ENCODE measurements at places on chromosomes 5 and 9.

- DNase-seq, result peak; percentile 72
Observed at GRCh38 chr5:149371296-149371962, 7.7 kb downstream of the IL17B start.

GRCh38 chr9:126488310-126488709, 125.4 kb upstream of the LMX1B start:
- DNase-seq, result no peak

- DNase-seq, result no peak
Observed at GRCh38 chr5:107381189-107381856, 289.4 kb downstream of the EFNA5 start.

DNA sequence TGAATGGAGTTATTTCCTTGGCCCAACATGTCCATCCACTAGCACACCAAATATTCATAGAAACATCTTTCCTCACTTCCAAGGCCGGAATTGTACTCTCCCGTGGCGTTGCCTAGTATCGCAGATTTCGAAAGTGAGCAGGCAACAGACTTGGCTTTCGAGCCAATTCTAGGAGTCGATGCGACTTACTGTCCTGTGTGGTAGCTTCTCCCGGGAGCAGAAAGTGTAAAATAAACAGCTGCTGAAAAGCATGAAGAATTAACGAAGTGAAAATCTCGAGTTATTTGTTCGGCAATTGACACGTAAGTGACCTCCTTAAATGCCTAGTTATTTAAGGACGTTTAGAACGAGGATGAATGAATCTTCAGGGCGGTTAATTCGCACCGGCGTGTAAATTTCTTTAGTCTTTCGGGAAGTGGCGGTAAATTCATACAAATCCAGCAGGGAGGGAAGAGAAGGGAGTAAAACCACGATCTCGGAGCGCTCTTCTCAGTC, 449 bp upstream of the PCSK5 start:
- no peak for DNase-seq

DNA sequence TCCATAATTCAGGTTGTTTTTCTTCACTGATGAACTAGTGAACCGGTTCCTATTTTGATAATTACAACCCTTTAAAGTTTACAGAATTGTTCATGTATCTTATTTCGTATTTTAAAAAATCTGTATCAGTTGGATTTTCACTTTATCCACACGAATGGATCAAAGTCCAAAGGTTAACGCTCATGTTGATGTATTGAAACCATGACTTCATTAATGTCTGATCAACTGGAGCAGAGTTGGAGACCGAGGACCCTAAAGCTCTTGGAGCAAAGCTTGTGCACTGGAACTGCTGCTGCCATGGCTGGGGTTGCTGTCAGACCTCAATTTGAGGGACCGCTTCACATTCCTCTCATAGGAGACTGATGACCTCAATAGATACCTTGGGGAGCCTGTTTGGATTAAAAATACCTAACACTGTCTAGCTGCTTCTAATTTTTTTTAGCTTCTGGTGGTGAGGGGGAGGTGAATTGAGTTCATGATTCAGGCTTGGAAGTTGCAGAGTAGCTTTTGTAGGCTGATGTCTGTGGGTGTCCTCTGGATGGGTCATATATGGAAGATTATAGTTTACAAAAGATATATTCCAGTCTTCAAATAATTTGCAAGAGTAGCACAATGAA, 45.1 kb downstream of the KIAA1958 start:
- DNase-seq, result no peak

- DNase-seq, result no peak
Observed at GRCh38 chr9:9790216-9790872, 822.5 kb downstream of the PTPRD start.

DNA sequence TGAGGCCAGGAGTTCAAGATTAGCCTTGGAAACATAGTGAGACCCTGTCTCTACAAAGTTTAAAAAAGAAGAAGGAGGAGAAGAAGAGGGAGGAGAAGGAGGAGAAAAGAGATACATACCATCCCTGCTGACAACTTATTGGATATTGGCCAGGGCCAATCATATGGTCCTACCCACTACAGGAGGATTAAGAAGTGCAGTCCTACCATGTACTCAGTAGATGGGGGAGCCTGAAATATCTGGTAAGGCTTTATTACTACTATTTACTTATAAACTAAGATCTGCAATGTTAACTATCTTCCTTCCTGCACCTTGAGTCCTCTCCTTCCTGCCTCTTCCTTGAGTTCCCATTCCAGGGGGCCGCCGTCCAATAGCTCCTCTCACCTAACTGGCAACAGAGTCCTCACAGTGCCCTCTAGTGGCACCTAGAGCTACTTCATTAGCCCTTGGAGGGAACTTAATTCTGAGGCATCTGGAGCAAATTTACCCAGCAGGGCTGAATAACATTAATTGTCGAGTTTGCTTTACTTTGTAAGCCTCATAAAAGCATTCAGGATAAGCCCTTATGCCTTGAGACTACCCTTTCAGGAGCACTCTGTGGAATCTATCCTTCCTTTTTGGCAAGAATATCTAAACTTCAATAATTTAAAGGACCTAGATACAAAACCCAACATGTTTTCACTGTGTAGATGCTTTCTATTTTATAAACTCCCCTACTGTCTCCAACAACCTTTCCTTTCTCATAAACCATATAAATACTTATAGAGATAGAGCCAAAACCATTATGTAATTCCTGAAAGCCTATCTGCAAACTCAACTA, 39.1 kb upstream of the RANBP6 start:
- DNase-seq, result peak; percentile 70

DNA sequence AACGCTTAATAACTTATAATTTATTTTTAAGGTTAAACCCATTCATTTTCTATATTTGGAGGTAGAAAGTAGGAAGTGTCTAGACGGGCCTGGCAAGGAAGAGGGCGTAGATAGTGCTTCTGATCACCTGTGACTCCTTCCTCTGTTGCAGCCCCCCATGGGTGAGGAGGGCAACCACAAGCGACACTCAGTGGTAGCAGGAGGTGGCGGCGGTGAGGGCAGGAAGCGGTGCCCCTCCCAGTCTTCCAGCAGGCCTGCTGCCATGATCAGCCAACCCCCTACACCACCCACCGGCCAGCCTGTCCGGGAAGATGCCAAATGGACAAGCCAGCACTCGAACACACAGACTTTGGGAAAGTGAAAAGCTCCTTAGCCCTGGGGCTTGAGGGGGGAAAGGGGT, 36.7 kb downstream of the FAXDC2 start:
- DNase-seq, result no peak

DNA sequence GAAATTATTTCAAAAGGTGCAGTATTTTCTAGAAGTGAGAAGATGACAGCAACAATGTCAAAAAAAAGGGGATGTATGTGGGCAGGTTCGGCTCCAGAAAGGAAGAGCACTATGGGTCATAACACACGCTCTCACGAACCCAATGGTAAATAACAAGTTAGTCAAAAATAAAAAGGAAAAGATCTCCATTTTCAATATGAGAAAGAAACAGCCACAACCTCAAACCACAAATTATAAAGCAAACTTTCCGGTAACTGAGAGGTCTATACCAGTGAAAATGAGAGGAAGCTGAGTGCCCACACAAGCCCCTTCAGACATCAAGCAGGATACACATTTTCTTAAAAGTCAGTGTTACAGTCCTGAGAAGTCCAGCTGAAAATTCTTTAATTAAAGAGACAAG, 398.5 kb upstream of the RPS23 start:
- DNase-seq, result no peak

DNA sequence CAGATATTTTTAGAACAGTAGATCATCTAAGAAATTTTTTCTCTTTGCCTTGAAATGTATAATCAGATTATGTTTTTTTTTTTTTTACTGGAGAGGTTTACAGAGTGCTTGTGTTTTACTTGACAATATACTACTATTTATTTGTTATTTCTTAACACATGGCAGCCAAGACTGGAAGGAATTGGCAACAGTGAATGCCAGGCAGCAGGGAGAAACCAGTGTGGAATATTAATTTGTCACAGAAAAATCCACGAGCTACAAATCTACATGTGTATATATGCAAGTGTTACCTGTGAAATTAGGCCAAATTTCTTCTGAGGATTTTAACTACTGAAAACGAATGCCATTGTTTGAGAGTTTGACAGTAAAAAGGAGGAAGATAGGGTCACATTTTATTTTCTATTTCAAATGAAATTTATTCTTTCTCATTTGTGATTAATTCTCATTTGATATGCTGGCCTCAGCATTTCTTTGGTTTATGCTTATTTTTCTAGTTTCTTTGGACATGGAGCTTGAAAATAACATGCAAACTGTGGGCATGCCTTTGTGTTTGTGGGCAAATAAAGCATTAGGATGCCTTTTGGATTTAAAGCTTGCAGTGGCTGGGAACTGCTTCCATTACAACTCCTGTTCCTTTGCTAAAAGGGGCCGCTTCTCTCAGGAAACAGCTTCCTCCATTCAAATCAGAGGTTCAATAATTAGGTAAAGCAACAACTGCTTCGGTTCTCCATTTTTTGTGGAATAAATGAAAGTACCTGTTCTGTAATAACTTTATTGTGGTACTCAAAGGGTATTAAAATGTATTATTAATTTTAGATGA, 39.0 kb upstream of the ZFYVE16 start:
- no peak for DNase-seq

- DNase-seq, result peak; percentile 63
Observed at GRCh38 chr9:83981126-83981871, 694 bp downstream of the RMI1 start.

- DNase-seq, result no peak
Observed at GRCh38 chr5:37495210-37495609, 116.1 kb downstream of the WDR70 start.

- DNase-seq, result no peak
Observed at GRCh38 chr5:135269931-135270421, 129.1 kb downstream of the MACROH2A1 start.

- DNase-seq, result no peak
Observed at GRCh38 chr5:65184780-65185179, 296.9 kb downstream of the ADAMTS6 start.

DNA sequence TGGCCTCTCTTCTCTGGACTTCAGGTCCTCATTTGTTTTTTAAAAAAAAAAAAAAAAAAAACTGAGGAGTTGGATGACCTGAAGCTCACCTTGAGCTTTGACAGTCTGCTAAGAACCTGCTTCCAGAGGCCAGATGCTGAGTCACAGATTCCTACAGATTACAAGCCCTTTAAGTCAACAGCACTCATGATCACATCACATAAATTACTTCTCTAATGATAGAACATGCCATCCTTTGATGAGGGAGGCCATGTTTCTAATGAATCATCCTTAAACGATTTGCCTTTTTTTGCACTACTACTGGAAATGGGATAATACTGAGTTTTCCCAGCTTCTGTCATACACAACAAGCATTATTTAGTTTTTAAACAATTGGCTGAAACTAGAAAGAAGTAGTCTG, 34.2 kb upstream of the MYOT start:
- DNase-seq, result no peak

DNA sequence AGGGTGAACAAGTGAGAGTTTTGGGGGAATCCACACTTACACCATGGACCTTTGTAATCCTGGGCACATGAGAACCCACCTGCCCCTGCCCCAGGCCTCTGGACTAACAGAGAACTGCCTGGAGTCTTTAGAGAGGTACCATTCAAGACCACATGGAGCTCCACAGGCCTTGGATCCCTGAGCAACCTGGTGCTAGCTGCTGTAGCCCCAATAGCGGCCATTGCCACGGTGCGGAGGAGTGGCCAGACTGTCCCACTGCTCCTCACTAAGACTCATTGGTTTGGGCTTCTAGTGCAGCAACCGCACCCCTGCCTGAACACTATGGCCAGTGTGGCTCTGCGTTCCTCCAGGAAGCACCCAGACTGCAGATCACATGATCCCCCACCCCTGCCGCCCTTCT, 45.8 kb downstream of the OSMR start:
- no peak for DNase-seq

- DNase-seq, result peak; percentile 59
Observed at GRCh38 chr9:38089387-38090165, 20.5 kb upstream of the SHB start.

DNA sequence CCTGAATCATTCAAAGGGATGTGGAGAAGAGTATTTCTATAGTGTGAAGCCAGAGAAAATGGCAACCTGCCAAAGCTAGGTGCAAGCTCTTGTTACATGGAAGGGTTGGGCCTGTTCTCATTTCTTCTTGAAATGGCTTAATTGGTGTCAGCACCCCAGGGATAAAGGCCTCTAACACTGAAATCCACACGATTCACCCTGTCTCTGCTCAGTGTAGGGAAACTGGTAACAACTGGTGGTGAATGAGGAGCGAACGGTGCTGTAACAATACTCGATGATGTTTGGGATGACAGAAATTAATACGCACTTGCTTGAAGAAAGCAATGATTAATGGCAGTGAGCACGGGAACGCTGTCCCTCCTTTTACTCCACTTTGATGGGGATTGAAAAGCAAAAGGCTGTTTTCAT, 16.2 kb downstream of the PBX3 start:
- no peak for DNase-seq

GRCh38 chr9:794386-794785, 47.1 kb upstream of the DMRT1 start:
- no peak for DNase-seq

DNA sequence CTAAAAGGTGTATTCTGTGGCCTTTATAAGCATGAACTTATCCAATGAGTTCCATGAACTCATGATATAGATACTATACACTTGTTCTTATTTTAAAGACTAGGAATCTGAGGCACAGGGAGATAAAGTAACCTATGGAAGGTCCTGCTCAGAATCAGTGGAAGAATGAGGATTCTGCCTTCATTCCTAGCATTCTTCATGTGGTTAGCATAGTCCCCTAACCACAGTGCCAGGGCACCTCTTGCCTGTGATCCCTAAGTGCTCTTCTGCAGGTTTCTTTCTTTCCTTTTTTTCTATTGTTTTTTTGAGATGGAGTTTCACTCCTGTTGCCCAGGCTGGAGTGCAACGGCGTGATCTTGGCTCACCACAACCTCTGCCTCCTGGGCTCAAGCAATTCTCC, 174.1 kb downstream of the C9orf152 start:
- DNase-seq, result no peak

- no peak for DNase-seq
Observed at GRCh38 chr5:167771571-167771970, 519.9 kb upstream of the WWC1 start.

GRCh38 chr9:2013743-2014475, 1.2 kb upstream of the SMARCA2 start:
- no peak for DNase-seq

DNA sequence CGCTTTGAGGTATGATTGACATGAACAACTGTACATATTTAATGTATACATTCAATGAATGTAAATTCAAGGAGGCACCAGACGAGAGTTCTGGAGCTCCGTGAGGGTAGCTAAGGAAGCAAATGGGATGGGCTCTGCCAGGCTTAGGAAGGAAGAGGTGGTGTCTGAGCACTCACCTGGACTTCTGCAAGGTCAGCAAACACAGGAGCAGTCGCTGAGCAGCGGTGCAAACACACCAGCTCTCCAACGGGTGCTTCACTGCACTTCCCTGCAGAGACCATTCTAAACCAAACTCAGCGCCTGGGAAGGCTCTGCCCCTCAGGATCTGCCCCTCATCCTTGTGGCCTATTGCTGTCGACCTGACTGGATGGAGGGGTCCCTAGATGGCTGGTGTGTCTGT, 101.5 kb downstream of the COL23A1 start:
- no peak for DNase-seq

DNA sequence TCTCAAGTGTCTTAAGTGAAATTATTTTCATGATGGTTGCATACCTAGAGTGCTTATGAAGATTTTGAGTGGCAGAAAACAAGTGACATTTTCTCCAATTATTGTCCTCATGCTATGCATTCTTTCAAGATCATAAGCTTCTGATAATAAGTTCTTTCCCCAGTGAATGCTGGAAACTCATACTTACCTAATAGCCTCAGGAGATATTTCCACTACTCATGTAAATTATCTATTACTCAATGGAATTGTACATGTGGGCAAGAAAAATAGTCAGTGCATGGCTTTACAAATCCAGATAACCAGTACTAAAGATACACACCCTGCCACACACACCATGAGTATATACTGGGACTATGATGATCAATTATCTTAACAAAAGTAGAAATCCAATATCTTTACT, 1219.4 kb upstream of the C9orf72 start:
- no peak for DNase-seq

Measured in hematopoietic multipotent progenitor cell treated with erythropoietin and hydrocortisone succinate and interleukin-3 and kit ligand, for 15 days (in vitro differentiated cells).